ENCODE measurements at places on chromosomes 13 and 19. TPM values are rescaled to one million over a fixed set of nuclear protein-coding genes. Genes with fewer than 3 reads are reported as not detected.
A peak's percentile ranks its signal among the peaks of the same experiment; 100 is the strongest.

DNA sequence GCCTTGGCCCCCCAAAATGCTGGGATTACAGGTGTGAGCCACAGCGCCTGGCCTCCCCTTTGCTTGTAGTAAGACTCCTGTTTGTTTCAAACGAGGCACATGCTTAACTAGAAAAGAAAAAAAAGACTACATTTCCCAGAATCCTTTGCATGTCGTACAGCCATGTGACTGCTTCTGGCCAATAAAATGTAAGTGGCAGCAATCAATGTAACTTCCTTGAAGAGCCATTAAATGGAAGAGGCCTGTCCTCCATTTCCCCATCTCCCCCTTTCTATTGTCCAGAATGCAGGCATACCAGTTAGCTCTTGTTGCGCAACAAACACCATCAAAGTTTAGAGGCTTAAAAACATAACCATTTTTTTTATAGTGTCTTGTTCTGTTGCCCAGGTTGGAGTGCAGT lies 10.4 kb upstream of the GPR32 start:
- peak; percentile 39 for DNase-seq

PTGER1 gene
- 0.25 TPM for total RNA-seq

IFNL1 gene
- total RNA-seq: not detected

CGB3 gene
- total RNA-seq: not detected

- peak; percentile 34 for DNase-seq
Measured at GRCh38 chr13:113298043-113298945, 1.3 kb downstream of the LAMP1 start.

DNA sequence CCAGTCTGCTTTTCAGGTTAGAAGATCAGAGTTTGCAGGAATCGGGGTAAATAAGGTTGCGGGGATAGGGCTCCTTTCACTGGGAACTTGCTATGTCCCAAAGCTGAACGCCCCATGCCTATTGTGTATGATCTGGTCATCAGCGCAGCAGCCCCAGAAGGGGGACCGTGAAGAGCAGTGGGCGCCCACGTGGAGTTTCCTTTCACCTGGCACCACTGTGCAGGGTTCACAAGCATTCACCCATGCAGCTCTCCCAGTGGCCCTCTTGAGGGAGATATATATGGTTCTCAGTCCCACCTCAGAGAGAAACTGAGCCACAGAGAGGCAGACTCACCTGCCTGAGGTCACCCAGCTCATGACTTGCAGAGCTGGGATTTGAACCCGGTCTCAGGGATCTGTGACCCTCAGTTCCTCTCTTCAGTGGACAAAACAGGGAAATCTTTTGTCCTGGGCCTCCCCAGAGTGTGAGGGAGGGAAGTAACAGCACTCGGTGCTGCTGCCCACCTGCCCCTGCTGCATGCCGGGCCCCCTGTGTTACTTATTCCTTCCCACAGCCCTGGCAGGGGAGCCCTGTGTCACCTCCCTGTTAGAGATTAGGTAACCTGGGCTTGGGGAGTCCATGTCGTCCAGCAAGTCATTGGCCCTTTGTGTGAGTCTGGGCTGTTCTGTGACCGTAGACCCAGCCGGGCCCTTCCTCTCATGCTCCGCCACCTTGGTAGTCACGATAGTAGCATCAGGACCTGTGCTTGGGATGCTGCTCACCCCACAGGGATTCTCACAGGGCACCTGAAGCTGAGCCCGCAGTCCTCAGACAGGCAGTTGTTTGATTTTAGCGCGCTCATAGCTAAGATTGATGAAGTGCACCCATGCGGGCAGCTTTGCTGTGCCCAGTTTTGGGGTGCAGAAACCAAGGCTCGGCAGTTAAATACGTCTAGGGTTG lies 27.9 kb downstream of the PPP5C start:
- no peak for DNase-seq

C13orf42 gene
- not detected for total RNA-seq

GRCh38 chr19:45451850-45452387 lies 15.9 kb upstream of the FOSB start:
- DNase-seq: no peak

CCDC70 gene
- not detected for total RNA-seq

GRCh38 chr13:44272692-44273091 lies 100.9 kb upstream of the SERP2 start:
- no peak for DNase-seq

GRCh38 chr13:41496420-41497234 lies 39.3 kb downstream of the RGCC start:
- DNase-seq: no peak

- no peak for DNase-seq
Measured at GRCh38 chr13:91313581-91313980, 33.9 kb upstream of the MIR17HG start.

- no peak for DNase-seq
Measured at GRCh38 chr13:30026909-30027308, 176.5 kb upstream of the UBL3 start.

- DNase-seq: no peak
Measured at GRCh38 chr19:33535226-33535625, 13.6 kb upstream of the PEPD start.

MUC16 gene
- not detected for total RNA-seq

SYDE1 gene
- total RNA-seq: 7.7 TPM

DNA sequence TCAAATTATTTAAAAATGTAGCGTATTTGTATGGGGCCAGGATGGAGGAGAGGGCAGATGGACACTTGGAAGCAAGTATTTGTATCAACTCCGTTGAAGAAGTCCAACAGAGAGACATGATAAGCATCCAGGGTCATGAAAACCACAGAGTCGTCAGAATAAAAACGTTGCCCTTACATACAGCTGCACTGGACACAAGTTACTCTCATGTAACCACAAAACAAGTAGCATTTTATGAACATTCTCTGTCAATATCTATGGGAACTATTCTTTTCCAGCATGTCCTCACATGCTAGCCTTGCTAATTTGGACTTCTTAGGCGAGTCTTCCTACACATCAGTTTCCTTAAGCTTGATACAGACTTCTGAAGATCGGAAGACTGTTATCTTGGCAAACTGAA lies 35.0 kb downstream of the EFNB2 start:
- no peak for DNase-seq

DNA sequence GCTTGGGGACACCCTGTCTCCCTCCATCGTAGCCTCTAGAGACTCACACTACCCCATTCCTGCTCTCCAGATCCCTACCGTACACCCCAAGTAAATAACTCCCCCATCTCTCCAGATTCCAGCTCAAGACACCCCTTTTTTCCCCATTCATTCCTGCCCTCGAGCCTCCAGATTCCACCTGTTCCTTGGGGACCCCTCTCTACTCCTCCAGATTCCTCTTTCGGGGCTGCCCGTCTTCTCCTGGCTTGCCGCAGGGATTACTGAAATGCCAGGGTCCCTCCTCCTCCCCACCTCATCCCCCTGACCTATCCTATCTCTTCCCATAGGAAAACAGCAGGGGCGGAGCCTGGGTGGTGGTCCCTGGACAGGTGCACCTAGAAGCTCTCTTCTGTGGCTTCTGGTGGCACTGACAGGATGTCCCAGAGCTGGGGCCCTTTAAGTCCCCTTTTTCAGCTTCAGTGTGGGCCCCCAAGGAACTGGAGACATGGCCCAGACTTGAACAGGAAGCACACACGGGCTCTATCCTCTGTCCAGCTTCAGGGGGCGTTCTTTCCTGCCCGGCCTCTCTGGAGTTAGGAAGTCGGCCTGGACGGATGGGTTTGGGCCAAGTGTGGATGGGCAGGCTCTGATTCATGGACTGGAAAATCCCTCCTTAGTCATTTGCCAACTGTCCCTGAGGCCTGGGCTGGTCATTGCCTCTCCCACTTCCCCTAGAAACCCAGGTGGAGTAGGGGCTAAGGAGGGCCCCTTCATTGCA lies 1.2 kb downstream of the ZSWIM4 start:
- peak; percentile 90 for DNase-seq

UHRF1 gene
- 27.1 TPM for total RNA-seq

DNA sequence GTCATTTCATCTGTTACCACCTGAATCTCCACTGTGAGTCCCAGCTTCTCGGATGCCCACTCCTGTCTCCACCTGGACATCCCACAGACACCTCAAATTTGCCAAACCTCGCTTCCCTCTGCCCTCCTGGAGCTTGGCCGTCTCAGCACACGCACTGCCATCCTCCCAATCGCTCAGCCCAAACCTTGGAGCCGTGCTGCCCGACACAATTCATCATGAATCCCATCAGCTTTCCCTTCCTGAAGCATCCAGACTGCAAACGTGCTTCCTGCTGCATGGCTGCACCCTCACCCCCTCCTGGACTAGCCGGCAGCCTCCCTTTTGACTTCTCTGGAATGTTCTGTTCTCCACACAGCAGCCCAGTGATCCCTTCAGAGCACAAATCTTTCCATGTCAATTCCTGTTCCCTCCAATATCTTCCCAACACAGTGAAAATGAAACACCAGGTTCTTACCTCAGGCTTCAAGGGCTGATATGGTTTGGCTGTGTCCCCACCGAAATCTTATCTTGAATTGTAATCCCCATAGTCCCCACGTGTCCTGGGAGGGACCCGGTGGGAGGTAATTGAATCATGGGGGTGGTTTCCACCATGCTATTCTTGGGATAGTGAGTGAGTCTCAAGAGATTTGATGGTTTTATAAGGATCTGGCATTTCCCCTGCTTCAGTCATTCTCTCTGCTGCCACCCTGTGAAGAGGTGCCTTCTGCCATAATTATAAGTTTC lies 1.1 kb upstream of the PROZ start:
- no peak for DNase-seq

GRCh38 chr13:40666045-40666932 lies at the start of gene FOXO1:
TSS of gene FOXO1 (minus strand) at chr13:40666641. CDS start at chr13:40666212, 429 bp downstream.
- peak; percentile 64 for DNase-seq

COX6B2 gene
- not detected for total RNA-seq

LIN37 gene
- 3.8 TPM for total RNA-seq

GRCh38 chr13:26973946-26974345 lies 197.7 kb downstream of the USP12 start:
- DNase-seq: no peak

DNA sequence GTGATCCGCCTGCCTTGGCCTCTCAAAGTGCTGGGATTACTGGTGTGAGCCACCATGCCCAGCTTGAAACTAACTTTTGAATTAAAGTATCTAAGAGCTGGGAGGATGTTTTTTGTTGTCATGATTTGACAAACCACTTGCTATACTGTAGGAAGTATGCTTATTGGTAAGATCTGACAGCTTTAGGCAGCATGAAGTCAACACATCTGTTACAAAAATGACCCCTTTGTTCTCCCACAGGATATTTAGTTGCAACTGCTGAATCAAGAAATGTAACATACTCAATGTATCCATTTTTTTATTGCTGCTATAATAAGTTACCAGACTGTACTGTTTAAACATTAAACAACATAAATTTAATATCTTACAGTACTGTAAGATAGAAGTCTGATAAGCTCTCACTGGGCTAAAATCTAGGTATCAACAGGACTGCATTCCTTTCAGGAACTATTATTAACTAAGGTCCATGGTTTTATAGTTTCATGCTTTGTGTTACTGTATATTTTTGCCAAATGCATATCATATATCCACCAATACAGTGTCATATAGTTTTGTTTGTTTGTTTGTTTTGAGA lies 22.8 kb upstream of the LRP3 start:
- DNase-seq: no peak

FZR1 gene
- total RNA-seq: 28.4 TPM

DNA sequence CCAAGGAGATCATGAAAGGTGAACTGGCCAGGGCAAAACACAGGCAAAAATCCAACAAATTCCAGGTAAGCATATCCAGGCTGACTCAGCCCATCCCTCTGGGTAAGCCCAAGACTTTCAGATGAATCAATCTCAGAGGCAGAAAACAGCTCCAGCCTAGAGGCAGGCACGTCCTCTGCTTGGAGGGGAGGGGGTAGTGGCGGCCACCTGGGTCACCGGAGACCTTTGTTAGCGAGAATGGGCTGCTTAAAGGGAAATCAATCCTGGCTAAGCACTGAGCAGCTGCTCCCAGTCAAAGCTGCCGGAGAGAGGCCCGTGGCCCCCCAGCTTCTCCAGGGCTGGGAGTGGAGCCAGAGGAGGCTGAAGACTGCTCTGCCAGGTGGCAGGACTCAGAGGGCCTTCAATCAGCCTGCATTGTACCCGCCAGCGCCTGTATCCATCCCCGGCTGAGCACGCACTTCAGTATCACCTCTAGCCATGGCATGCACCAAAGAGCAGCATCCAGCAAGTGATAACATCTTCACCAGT lies 48.2 kb downstream of the PIN1 start:
- no peak for DNase-seq

CSNK1G2 gene
- total RNA-seq: 62.8 TPM

- no peak for DNase-seq
Measured at GRCh38 chr19:45821103-45821521, 6.0 kb upstream of the RSPH6A start.

DNA sequence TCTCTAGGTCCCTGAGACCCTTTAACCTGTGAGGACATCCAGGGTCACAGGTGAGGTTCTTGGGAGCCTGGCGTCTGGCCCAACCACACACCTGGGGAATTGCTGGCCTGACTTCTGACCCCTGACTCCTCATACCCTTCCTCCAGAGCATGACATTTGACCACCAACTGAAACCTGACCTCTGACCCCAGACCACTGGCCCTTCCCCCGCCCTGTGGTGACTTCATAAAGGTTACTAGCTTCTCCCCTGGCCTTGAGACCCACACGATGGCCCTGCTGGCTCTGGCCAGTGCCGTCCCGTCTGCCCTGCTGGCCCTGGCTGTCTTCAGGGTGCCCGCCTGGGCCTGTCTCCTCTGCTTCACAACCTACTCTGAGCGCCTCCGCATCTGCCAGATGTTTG lies at the start of gene SPACA6:
Gene SPACA6 (plus strand): TSS at position 71 of the 400 bp plus-strand sequence. CDS start 197 bp downstream, at position 268.
- DNase-seq: no peak

TRPC4 gene
- not detected for total RNA-seq

DNA sequence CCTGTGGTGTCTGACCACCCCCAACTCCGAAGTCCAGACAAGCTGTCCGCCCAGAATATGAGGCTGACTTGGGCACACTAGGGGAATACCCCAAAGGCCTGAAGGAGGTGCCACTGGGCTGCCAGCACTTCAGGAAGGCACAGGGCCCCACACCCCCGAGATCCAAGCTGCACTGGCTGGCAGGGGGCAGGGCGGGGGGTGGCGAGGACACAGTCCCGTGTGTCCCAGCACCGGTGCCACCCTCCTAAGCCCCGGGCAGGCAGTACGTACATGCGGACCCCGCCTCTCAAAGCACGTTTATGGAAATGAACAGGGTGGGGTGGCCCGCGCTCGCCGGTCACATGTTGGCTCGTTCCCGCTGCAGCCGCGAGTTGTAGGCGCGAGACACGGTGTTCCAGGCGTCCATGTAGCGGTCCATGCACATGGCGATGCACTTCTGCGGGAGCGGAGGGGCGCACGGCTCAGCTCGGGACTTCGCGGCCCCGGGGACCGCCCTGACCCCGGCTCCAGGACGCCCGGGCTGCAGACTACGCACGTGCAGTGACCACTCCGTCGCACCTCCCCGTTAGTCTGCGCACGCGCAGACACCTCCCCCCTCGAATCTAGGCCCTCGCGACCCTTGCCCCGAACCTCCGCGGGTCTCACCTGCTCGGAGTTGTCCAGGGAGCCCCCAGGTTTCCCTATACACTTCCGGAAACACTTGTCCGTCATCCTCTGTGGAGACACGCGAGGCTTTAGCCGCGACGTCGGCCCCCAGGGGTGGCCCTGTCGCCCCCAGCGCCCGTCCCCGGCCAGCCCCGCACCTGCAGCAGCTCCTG lies 566 bp downstream of the TIMM13 start:
- DNase-seq: peak; percentile 50

DNA sequence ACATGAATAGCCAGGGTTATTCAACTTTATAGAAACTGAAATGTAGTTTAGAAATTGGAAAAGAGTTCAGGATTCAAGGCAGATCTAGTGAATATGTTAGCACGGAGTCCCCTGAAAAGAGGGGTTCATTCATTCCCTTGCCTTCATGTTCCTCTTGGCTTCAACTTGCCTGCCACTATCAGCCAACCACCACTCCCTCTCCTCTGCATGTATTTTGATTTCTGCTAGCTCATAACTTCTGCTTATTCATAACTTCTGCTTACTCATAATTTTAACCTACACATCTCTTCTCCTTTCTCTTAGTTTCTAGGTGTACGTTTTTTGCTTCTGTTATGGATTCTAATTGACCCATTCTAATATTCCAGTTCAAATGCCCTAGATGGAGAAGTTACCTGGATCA lies 5.5 kb upstream of the SERTM1 start:
- DNase-seq: no peak
